ENCODE measurements at places on chromosomes 4 and X.

DNA sequence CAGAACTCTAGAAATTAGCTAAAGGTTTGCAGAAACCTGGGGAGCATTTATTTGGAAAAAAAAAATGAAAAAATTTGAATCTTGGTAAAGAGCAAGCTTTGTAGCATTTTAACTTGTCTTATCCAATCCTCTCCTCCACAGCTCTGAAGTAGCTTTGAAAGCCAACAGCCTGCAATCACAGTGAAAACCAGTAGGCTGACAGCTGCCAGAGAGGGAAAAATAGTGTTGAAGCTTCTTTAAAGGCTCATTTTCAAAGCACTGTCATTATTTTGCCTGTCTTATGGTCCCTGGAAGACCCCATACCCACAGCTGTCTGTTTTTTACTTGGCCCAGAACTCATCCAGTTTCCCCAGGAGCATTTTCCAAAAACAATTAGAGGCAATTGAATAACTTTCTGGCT, 230.8 kb upstream of the EDNRA start:
- H3K4me3 ChIP-seq: no peak overlapping the region
- H3K27ac ChIP-seq: no peak overlapping the region
- no peak for DNase-seq
- no peaks in the 10 kb centered on the region for H3K36me3 ChIP-seq
- no peaks in the 10 kb centered on the region for H3K4me1 ChIP-seq
- no peaks in the 10 kb centered on the region for H3K27me3 ChIP-seq

DNA sequence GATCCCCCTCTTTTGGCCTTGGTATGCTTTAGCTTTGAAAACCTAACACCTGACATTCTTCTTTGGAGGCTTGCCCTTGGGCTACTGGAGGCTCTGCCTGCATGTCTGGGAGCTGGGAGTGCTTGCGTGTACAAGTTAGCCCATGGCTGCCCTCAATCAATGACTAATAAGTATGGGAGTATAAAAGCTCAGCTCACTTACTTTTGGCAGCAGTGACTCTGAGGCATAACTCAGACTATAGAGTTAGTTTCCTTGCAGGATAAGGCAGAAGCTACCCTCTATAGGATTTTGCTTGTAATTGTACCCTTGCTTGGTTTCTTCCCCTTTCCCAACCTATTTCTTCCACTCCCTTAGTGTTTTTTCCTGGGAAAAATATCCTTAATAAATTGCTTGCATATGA, 247.9 kb downstream of the PPP1R2C start:
- H3K27ac ChIP-seq: no peak overlapping the region
- H3K4me1 ChIP-seq: no peaks in the 10 kb centered on the region
- H3K4me3 ChIP-seq: no peak overlapping the region
- H3K27me3 ChIP-seq: no peaks in the 10 kb centered on the region
- H3K36me3 ChIP-seq: no peaks in the 10 kb centered on the region

DNA sequence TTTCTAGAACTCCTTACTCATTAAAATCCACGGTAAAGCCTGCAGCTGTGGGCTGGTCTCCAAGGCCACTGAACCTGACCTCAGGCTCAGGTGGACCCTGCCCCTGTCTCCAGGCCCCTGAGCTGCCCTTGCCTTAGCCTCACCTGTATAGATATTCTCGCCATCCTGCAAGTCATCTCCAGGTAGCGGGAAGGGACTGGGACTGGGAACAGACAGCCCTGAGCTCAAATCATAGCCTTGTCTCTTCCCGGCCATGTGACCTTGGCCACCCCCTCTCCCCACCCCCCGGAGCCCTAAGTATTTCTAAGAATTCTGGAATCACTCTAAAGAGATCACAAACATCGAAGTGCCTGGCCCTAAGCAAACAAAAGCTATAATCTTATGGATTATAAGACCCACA, 17.7 kb downstream of the ABLIM2 start:
- no peaks in the 10 kb centered on the region for H3K36me3 ChIP-seq
- peaks cover 20% of the 10 kb centered on the region for H3K27me3 ChIP-seq
- H3K27ac ChIP-seq: no peak overlapping the region
- no peak overlapping the region for H3K4me3 ChIP-seq
- DNase-seq: no peak

GRCh38 chrX:46627062-46627461, 53.5 kb downstream of the CHST7 start:
- no peaks in the 10 kb centered on the region for H3K27me3 ChIP-seq
- peak overlapping the region; percentile 14 for H3K27ac ChIP-seq
- no peak overlapping the region for H3K4me3 ChIP-seq
- H3K36me3 ChIP-seq: no peaks in the 10 kb centered on the region
- no peak for DNase-seq

- no peak overlapping the region for H3K27ac ChIP-seq
- no peaks in the 10 kb centered on the region for H3K36me3 ChIP-seq
- no peak for DNase-seq
- no peak overlapping the region for H3K4me3 ChIP-seq
- no peaks in the 10 kb centered on the region for H3K4me1 ChIP-seq
- H3K27me3 ChIP-seq: no peaks in the 10 kb centered on the region
Measured at GRCh38 chr4:113587640-113588275, 173.8 kb downstream of the CAMK2D start.

Measured in suprapubic skin (tissue), 4 donors.